Activated CD4-positive, alpha-beta T cell treated with anti-CD3 and anti-CD28 coated beads, Interleukin-2, amount 50 U/mL, for 24 hours (primary cell): ENCODE measurements at places on chromosomes 2 and 18.

DNA sequence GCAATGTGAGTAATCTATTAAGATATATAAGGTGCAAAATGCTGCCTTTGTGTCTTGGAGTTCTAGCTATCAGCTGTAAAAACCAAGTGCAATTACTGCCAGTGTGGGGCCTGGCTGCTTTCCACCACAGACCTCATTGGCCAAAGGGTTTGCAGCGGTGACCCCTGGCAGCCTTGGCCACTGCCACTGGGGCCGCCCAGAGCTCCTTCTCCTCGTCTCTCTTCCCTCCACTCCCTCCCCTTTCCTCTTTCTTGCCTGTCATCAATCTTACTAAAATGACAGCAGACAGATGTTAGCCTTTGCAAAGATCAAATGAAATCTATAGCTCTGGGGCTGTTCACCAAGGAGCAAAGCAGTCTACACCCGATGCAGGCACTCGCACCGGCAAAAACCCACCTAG lies 986.3 kb downstream of the BCL11A start:
- no peak for DNase-seq

DNA sequence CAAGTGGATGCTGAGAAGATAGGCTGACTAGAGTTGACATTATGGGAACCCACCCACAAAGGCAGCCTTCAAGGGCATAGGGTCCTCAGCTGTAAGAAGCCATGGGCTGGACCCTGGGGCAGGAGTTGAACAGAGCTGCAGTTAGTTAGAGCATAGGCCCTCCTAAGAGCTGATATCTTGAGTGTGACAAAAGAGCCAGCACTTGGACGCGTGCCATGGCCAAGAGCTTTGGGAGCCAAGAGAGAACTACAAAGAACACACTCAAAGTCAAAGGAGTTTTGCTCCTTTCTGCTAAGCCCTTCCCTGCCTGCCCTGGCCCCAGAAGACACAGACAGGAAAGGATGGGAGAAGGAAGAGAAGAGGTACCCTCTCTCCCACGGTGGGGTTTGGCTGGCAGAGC lies 29.9 kb upstream of the AGAP1 start:
- DNase-seq: no peak

- no peak for DNase-seq
Observed at GRCh38 chr2:197455428-197455827, 2.1 kb downstream of the COQ10B start.

- no peak for DNase-seq
Observed at GRCh38 chr2:73651591-73652230, 9.5 kb upstream of the NAT8 start.

DNA sequence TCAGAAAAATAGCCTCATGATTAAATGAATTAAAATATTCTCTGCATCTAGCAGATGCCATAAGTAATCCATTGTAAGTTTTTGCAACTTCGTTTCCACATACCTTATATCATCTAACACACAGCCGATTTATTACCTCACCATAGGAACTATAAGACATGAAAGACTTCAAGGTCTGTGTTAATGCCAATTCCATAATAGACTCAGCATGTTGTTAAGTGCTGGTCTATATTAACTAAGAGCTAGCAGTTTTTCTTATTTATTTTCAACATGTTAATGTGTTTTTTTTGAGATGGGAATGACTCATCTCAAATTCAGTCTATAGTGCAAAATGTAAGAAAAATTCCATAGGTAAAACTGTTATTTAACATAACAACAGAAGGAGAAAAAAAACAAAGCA lies 243.9 kb upstream of the GULP1 start:
- DNase-seq: no peak

GRCh38 chr2:189076572-189076971 lies 102.4 kb downstream of the COL3A1 start:
- no peak for DNase-seq

- DNase-seq: no peak
Observed at GRCh38 chr18:56977771-56978170, 169.1 kb upstream of the BOD1L2 start.

DNA sequence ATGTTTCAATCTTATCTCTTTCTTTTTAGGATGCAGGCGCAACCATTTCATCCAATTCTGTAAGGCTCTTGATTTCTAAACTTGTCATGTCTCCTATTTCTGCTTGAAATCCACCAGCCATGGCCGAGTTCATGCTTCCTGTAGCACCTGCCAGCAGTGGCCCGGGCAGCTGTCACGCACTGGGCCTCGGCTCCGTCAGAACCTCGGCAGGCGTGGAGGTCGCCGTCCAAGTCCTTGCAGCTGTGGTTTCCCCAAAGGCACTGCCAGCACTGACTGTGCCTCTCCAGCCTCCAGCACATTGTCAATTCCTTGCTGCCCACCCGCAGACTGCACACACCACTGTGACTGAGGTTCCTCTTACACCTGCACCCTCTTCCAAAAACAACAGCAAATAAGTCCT lies 188.7 kb upstream of the SALL3 start:
- DNase-seq: no peak

- DNase-seq: peak; percentile 52
Observed at GRCh38 chr2:176126929-176127773, 2.4 kb upstream of the HOXD8 start.

DNA sequence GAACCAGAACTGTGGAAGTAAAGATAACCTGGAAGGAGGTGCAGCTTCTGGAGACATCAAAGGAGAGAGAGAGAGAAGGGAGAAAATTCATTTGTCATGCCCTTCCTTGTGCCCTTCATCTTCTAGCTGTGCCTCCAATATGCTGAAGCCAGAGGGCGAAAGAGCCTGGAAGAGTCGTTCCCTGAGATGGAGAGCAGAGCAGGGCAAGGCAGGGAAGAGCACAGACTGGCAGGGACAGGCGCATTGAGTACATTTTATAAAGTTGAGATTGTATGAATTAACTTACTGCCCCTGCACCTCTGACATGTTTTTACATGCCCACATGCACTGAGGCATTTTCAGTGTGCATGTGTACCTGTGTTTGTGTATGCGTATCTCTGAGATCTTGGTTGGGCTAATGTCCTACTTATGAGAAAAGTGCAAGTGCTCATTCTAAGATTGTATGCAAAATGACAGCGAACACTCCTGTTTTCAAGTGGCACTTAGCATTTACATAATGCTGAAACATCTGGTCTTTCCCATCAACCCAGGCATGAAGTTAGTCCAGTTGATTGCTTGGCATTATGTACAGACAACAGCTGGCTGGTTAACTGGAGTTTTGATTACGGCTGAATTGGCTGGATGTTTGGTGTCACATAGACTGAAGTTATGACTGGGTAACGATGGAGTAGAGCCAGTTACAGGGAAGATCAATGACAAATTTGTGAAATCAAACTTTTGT lies 23.7 kb upstream of the MMADHC start:
- no peak for DNase-seq

- no peak for DNase-seq
Observed at GRCh38 chr2:201130524-201131186, 14.7 kb downstream of the CFLAR start.

- DNase-seq: no peak
Observed at GRCh38 chr2:49175831-49176230, 21.5 kb upstream of the FSHR start.

DNA sequence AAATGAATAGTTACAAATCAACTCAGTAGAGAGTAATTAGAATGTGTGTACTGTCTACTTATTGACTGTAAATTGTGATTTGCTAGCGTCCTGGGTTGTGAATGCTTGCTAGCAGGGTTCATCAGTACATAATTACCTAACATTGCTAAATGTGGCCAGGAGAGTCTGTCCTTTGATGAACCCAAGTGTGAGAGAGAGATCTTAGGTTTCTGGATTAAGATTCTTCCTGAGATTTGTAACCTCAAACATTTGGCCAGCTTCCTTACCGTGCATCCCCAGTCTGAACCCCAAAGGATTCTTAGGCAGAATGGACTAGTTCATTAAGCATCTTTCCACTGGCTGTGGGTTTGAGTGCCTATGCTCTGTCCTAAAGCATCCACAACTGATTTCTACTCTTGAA lies 84.0 kb upstream of the ITPRID2 start:
- no peak for DNase-seq

DNA sequence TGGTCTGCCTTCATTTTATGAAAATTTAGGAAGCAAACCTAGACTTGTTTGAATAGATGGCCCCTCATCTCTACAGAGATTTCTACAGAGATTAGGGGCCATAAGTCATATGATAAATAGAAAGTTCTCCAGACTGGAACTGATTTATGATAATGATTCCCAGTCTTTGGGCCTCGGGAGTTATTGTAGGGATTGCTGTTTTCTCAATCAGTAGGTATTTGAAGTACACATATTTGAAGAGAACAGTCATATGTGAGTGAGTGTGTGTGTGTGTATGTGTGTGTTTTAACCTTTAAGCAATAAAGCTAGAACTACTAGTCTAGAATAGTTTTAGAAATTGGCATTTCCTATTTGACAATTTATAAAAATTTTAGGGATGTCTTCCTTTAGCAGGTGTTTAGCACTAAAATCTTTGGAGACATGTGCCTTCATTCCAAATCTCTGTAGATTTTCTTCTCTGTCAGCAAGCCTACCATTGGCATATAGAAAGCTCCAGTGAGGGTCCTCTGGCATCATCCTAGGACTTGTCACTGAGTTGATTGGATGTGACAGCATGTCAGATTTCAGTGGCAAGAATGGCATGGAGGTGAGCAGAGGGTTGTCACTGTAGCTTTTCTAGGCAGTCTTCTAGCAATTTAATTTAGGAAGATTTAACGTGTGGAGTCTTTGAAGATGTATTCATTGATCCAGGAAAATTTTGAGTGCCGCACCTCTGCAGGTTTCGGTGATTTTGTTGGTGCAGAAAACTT lies 71.2 kb downstream of the MYO1B start:
- DNase-seq: no peak

DNA sequence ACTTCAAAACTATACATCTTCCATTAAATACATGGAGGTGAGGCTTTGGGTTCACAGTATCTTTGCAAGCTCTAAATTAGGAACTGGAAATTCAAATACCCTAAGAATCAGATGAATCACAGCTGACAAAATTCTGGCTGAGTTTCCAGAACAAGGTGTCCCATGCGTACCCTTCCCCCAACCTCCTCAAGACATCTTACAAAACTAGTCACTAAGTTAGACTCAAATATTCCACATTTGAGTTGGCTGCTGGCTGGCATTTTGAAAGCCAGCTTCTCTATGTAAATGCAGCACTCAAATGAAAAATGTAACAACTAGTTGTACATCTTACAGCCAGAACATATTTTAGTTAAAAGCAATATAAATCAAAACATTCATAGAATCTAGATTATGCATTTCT lies 131.0 kb upstream of the ARL5A start:
- DNase-seq: no peak

- no peak for DNase-seq
Observed at GRCh38 chr18:76956648-76957047, 134.3 kb downstream of the ZNF236 start.

- DNase-seq: no peak
Observed at GRCh38 chr2:238233625-238234024, 6.2 kb downstream of the HES6 start.

- no peak for DNase-seq
Observed at GRCh38 chr18:23207994-23208393, 72.7 kb downstream of the CABLES1 start.

DNA sequence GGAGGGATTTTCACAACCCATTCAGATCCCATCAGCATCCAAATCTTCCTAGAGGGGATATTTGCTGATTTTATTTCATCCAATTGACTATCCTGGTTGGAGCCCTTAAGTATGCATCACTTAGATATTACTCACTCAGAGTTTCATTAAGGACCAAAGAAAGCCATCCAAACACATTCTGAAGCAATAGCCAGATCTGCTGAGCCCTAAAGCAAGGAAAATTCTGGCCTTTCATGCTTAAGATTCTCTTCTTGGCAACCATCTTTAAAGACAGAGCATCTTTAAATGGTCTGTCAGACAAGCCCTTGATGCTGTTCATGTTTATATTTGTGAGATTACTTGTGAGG lies 40.9 kb upstream of the C1D start:
- no peak for DNase-seq

DNA sequence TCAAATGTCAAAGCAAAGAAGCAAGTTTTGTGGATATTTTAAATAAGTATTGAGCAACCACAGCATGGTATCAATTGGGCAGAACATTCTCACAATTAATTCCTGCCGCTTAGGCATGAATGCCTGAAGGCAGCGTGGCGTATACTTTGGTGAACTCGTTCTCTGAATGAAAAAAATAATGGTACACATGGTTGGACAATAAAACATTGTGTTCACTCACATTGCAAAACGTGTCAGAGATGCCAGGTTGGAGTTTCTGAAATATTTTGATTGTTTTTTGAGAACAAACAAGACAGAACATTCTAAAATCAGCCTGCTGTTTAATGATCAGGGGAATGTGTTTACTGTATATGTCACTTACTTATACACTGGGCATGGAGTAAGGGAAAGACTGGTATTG lies 254.2 kb downstream of the CDH2 start:
- no peak for DNase-seq

DNA sequence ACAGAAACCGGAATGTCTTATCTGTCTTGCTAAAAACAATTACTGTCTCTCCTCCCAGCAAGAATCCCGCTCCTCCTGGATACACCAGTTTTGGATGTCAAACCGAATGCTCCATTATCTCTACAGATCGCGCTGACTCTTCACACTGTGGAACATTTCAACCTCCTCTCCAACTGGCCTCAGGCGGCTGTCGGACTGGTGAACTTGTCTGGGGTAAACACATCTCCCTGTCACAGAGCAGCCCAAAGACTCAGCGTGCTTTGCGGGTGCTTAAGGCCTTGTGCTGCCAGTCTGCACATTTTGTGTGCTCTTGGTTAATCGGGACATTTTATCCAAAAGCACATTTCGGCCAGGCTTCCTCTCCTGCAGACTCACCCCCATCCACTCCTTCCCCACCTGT lies 173.1 kb downstream of the ICOS start:
- DNase-seq: no peak

- DNase-seq: no peak
Observed at GRCh38 chr2:5940596-5941535, 248.7 kb downstream of the SOX11 start.

- no peak for DNase-seq
Observed at GRCh38 chr2:208020253-208020652, 5.1 kb downstream of the PLEKHM3 start.

GRCh38 chr2:166417669-166418068 lies 41.9 kb upstream of the SCN9A start:
- no peak for DNase-seq

DNA sequence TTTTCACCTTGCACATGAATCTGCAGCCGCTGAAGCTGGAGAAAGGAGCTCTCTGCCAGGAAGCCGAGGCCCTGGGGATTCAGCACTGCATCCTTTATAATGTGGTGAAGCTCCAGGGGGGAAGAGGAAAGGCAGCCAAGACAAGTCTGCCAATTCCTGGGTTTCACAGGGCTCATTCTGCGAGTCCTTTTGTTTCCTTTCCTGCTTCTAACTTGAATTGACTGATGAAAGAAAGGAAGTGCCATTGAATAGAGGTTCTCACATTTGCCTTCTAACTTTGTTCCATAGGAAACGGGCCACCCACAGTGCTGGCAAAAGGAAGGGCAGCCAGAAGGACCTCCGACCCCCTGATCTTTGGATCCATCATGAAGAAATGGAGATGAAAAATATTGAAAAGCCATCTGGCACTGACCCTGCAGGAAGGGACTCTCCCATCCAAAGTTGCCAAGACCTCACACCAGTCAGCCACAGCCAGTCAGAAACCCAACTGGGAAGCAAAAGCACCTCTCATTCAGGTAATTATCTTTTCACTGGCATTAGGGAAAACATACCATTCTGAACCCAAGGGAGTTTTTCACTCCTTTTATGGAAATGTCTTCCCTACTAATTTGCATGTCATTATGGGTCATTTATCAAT lies 765.4 kb downstream of the MBD2 start:
- DNase-seq: no peak
